ENCODE measurements at places on chromosomes 5 and 9.

DNA sequence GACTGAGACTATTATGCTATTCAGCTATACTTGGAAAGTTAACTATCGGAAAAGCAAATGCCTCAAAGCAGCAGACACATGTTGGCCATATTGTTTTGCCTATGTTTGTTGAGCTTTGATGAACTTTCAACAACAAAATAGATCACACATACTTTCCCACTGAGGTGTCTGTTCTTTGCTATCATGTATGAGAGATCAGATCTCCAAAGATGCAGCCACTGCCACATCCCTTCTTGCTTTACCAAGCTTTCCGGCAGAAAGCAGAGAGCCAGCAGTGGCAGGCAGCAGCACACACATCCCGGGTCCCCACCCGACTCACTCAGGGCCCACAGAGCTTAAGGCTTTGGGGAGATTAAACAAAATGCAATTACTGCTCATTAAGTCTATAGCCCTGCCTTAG, 18.8 kb downstream of the ZBTB5 start:
- no peak for DNase-seq

- DNase-seq: no peak
These were observed 114.8 kb upstream of the ELL2 start for GRCh38 chr5:96076451-96076850.

DNA sequence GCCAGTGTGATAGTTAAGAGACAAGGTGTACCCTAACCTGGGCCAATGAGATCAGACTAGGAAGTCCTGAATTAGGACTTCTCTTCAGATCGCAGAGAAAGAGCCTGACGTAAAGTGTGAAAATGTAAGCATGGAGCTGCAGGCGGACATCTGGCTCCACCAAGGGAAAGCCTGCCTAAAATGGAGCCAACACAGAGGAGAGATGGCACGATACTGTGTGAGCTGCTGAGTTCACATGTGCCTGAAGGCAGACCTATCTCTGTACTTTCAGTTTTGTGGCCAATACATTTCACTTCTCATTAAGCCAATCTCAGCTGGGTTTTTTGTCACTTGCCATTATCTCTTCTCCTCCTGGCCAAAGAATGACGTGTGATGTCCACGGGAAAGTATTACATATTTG, 210.5 kb downstream of the ELAVL2 start:
- DNase-seq: no peak

GRCh38 chr5:107170620-107171019, 500.1 kb downstream of the EFNA5 start:
- no peak for DNase-seq

GRCh38 chr5:122236270-122237040, 75.6 kb upstream of the SNCAIP start:
- no peak for DNase-seq

DNA sequence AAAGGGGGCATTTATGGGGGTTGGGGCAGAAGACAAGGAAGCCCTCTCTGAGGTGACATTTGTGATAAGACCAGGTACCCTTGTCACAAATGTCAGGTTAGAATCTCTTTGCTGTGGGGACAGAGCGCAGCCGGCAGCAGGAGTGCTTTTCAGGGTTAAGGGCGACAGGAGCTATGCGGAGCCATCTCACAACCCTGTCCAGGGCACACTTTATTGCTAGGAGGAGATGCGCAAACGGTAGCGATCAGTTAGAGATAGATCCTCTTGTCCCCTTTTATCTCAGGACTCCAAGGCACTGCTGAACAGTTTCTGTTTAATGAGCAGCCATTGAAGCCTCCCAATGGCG, 438 bp upstream of the LAMC3 start:
- no peak for DNase-seq

GRCh38 chr5:115787426-115787825, 29.0 kb downstream of the CDO1 start:
- DNase-seq: no peak

DNA sequence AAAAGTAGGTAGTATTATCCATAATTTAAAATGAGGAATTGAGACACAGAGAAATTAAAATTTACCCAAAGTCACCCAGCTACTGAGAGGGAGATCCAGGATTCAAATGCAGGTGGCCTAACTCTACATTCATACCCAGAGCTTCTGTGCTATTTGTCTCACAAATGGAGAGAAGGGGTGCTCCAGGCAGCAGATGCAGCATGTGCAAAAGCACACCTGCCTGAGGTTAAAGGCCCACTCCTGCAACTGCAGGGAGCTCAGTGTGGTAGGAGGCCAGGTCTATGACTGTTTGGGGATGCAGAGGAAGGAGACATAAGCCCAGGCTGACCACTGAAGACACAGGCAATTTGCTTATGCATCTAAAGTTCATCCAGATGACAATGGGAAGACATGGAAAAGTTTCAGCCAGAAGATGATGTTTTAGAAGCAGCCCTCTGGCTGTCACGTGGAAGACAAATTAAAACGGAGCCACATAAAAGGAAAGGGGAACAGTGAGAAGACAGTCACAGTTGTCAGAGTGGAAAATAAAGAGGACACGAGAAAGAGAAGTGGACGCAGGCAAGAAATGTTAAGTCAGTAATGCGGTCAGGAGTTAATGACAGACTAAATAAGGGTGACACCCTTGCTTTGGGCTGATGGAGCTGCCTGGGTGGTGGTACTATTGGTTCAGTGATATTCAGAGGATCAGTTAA, 214.7 kb downstream of the EBF1 start:
- no peak for DNase-seq

- DNase-seq: no peak
These were observed 82.0 kb upstream of the TRIO start for GRCh38 chr5:14061106-14061505.

GRCh38 chr5:55986931-55987330, 7.8 kb downstream of the IL6ST start:
- DNase-seq: no peak

- DNase-seq: no peak
These were observed 8.6 kb upstream of the PRRX2 start for GRCh38 chr9:129656795-129657390.

DNA sequence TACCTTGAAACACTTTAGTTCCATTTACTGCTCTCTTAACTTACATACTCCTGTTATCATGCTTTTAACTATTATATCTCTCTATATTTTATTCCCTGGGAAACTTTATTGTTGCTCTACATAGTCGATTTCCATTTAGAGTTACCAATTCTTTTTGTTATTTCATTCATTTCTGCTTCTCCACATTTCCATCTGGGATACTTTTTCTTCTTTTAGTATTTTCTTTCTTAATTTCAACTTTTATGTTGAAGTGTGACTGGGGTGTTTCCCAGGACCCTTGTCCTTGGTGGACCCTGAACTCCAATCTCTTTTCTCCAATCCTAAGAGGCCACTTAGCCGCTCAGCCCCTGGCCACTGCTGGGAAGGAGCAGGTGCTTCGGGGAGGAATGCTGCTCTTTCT, 36.0 kb downstream of the PSD2 start:
- no peak for DNase-seq

- no peak for DNase-seq
These were observed 125.4 kb upstream of the SPDL1 start for GRCh38 chr5:169458221-169458620.

GRCh38 chr9:126211441-126212074, 115.1 kb upstream of the MVB12B start:
- DNase-seq: no peak

DNA sequence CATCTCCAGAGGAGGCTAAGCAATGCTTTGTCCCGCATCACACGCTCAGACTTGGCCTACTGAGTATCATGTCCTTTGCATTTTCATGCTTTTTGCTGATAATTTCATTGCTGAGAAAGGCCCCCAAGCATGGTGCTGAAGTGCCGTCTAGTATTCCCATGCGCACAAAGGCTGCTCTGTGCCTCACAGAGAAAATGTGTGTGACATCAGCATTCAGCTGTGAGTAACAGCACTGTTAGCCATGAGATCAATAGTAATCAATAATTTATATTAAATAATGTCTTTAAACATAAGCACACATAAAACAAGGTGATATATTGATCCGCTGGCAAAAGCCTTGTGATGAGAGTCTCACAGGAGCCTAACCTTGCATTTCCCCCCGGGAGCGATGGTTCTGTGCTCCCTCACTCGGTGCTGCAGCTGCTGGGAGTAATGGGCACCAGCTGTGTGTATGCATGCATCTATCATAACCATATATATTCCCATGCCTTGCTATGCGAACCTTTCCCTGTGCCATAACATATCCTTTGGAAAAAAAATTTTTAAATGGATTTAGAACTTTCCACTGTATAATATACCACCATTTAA, 50.4 kb upstream of the RNF130 start:
- DNase-seq: no peak

- DNase-seq: no peak
These were observed 96.1 kb downstream of the WDR41 start for GRCh38 chr5:77396017-77396416.

DNA sequence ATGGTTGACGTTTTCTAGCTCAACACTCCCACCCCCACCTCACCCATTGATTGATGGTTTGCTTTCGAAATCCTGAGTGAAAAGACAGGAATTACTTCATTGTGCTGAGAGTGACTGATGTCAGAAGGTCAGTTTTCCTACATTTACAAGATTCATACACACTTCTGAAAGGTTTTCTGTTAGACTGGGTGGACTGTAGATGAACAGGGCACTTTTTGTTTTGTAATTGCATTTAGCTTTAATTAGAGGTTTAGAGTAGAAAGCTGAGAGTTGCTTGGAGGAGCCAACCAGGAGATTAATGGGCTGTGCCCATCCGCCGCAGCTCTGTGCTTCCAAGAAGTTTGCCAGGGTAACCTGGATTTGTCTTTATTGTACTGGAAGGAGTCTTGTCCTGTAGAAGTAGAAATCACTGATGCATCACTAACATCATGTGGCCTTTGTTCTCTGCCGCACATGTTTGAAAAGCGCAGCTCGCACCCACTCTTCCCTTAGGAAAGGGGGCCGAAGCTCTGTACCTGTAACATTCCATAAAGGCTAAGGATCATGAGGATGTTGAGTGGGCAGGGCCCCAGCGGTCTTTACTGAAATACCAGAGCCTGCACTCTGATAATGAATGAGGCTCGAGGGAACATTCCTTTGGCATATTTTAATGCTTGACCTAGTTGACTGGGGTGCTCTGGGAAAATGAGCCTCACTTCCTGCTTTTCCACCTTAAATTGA, 267.6 kb upstream of the DMRT1 start:
- DNase-seq: no peak

DNA sequence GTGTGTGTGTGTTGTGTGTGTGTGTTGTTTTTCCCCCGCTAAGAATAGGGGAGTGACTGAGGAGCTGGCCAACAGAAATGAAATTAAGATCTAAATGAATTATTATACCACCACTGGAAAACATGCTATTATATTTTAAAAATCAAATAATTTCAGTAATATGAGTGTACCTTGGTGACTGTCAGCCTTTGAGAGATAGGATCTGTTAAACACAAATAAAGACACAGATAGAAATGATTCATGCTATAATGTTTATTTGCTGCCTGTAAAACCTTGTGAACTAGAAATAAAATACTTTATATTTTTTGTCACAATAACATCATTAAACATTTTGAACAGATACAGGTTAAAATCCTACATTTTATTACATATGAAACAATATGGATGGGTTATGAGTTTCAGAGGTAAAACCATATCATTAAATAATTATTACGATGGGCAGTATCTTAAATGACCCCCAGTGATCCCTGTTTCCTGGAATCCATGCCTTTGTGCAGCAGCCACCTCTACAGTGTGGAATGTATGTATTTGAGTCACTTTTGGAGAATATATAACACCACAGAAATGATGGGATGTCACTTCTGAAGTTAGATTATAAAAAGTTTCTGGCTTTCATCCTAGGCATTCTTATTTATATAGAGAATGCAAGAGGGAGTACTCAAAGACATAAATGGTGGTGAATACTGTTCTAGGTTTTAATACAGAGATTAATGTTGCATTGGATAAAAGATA, 617.2 kb downstream of the CDH18 start:
- no peak for DNase-seq

- no peak for DNase-seq
These were observed 111.1 kb upstream of the CKMT2 start for GRCh38 chr5:81121836-81122630.

GRCh38 chr5:40402007-40402364, 277.7 kb upstream of the PTGER4 start:
- DNase-seq: no peak

- DNase-seq: no peak
These were observed 58.1 kb downstream of the MARCHF3 start for GRCh38 chr5:126972062-126972895.

DNA sequence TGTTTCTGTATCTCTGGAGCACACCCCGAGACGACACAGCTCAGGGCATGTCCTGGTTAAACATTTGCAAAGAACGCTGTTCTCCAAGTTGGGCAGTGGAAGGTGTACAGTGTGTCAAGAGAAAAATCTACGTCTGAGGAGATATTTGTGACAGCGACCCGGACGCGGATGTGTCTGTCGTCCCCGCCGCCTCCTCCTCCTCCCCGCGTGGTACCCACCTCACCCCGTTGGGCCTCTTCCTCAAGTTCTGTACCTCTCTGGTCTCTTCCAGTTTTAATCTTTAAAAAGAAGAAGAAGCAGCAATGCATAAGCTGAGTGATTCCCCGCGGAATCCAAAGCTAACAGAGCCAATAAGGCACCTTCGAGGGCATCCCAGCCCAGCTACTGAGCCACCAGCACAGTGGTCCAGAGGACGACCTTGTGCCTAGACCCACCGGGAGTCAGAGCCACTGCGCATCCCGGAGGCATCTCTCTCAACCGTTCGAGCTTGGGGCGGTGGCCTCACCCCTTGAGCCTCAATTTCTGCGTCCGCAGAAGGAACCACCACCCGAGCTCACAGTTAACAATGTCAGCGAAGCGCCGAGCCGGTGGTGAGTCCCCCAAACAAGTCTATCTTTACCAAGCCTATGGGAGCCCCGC, 467 bp downstream of the C9orf78 start:
- no peak for DNase-seq

- no peak for DNase-seq
These were observed 195.3 kb downstream of the CACNA1B start for GRCh38 chr9:138072897-138073296.

GRCh38 chr5:36374266-36374862, 72.7 kb upstream of the RANBP3L start:
- no peak for DNase-seq

- DNase-seq: no peak
These were observed 340.9 kb upstream of the RPS23 start for GRCh38 chr5:82619097-82619496.

GRCh38 chr5:123645024-123645603, 133.1 kb downstream of the CSNK1G3 start:
- no peak for DNase-seq

DNA sequence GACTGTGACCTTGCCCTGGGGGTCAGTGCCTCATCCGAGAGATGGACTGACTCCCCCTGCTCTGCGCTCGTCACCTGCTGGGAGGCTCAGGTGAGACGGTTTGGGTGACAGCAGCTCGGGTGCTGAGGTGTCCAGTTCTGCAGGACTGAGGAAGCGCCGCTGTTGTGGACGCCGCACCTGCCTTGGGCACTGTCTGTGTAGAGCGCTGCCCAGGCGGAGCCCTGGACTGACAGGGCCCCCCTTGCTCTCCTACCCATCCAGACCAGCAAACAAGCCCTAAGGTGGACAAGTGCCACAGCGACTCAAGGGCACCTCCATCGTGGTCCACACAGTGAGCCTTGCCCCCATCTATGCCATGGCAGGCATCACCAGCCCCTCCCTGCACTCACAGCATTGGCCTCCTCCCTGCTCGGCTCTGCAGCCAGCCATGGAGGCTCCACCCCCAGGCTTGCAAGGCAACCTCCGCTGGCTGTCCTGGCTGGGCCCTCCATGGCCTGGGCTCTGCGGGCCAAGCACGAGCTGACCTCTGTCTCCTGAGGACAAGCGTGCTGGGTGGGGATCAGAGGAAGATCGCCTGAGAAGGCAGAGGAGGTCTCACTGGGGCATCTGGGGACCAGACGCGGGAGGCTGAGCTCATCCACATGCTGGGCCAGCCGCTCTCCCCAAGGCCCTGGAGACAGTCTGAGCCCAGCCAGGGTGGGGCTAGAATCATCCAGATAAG, 87.1 kb upstream of the COL5A1 start:
- no peak for DNase-seq

- no peak for DNase-seq
These were observed 21.7 kb downstream of the ANKRD55 start for GRCh38 chr5:56211298-56211865.
